NCI-H1694 treated with DMSO at 0.1 percent for 48 hours (cell line): ENCODE measurements at places on chromosomes 12 and 14.

GRCh38 chr14:101134851-101135433 lies 231.4 kb upstream of the RTL1 start:
- DNase-seq = no peak

DNA sequence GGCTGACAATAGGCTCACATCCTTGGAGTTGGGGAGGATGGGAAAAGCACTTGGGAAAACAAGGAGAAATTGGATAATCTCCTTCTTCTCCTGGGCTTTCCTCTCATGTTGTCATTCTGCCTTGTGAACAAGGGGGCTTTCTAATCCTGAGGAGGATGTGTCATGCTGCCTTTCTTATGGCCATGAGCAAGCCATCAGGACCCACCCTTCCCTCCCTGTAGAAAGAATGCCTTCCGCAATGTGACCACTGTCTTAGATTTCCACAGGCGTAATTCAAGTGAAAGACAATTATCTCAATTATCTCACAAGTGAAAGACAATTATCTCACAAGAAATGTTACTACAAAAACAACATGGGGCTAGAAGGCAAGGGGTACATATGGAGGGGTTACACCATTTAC lies 3.0 kb upstream of the OR6S1 start:
- no peak for DNase-seq

- no peak for DNase-seq
These were observed 37.9 kb upstream of the DLK1 start for GRCh38 chr14:100688598-100689461.

DNA sequence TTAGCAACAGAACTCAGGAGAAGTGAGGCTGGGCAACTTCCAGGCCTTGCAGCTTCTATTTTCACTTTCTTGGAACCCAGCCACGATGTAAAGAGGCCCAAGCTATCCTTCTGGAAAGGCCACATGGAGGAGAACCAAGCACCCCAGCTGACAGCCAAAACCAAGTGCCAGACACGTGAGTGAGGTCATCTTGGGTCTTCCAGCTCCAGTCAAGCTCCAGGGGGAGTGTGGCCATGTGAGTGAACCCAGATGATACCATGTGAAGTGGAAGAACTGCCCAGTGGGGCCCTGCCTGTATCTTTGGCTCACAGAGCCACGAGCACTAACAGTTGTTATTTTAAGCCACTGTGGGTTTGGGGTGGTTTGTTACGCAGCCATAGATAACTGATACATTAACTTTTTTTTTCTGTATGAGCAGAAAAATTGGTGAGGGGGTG lies 126.8 kb upstream of the MAP1LC3B2 start:
- DNase-seq = no peak

- peak; percentile 32 for DNase-seq
These were observed 45.8 kb upstream of the NCOR2 start for GRCh38 chr12:124613151-124613585.
